NCI-H187 (cell line): ENCODE measurements at places on chromosomes 3 and 15.
A peak's percentile ranks its signal among the peaks of the same experiment; 100 is the strongest.

DNA sequence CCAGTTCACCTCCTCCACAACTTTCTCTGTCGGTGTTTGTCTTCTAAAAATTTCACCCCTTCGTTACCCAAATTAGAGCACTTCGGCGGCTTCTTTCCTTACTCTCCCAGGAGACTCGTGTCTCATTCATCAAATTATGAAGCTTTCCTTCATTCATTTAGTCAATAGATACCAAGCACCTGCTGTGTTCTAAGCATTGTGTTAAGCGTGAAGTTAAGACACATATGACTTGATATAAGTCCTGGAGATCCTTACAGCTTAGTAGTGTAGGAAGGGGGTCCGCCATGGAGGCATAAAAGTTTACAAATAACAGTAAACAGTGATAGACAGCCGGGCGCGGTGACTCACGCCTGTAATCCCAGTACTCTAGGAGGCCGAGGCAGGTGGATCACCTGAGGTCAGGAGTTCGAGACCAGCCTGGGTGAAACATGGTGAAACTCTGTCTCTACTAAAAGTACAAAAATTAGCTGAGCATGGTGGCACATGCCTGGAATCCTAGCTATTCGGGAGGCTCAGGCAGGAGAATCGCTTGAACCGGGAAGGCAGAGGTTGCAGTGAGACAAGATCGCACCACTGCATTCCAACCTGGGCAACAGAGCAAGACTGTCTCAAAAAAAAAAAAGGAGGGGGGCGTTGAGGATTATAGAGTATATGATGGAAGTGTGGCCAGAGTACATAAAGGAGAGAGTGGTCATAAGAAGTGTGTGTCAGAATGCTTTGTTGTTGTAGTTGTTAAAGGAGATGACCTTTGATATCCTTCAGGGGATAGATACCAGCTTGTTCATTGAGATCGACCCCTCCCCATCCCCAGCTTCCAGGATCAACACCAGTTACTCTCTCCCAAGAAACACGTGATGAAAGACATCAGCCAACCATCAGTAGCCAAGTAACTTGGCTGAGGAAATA lies 744 bp upstream of the CCDC32 start:
- DNase-seq: no peak

- no peak for DNase-seq
Observed at GRCh38 chr3:106345353-106346027, 476.7 kb upstream of the CBLB start.

GRCh38 chr3:178522200-178523052 lies 13.8 kb upstream of the KCNMB2 start:
- peak; percentile 42 for DNase-seq

- DNase-seq: no peak
Observed at GRCh38 chr3:80331494-80332170, 563.8 kb upstream of the ROBO1 start.

- no peak for DNase-seq
Observed at GRCh38 chr15:85045615-85046014, 64.0 kb downstream of the PDE8A start.

- DNase-seq: no peak
Observed at GRCh38 chr15:45087513-45087912, 26.5 kb downstream of the DUOX2 start.

- DNase-seq: no peak
Observed at GRCh38 chr3:127710155-127710941, 37.6 kb downstream of the ABTB1 start.
